Activated CD4-positive, alpha-beta T cell treated with anti-CD3 and anti-CD28 coated beads, Interleukin-2, Interleukin-4, amounts not matched to agents 100 ng/mL and 50 ng/mL, durations not matched to agents 16 hours and 8 hours (primary cell): ENCODE measurements at places on chromosomes 2 and 18.

- no peak for DNase-seq
These were observed 58.7 kb downstream of the SLC40A1 start for GRCh38 chr2:189521699-189522434.

DNA sequence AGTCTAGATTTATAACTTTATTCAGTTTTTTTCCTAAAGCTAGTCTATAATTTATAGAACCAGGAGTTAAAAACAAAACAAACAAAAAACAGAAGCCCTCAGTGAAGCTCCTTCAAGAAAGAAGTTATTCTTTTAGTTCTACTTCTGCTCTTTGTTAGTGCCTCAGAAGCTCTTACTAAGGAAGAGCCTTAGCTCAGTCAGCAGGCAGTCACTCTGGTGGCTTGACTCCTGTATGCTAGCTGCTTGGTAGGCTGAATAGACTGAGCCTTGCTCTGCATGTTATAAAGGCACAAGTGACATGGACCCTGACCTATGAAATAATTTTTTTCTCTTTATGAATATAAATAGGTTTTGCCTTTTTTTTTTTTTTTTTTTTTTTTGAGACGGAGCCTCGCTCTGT is 24.8 kb downstream of the NCOA1 start:
- DNase-seq, result no peak

- DNase-seq, result no peak
These were observed 35.8 kb downstream of the HPCAL1 start for GRCh38 chr2:10338270-10339188.

DNA sequence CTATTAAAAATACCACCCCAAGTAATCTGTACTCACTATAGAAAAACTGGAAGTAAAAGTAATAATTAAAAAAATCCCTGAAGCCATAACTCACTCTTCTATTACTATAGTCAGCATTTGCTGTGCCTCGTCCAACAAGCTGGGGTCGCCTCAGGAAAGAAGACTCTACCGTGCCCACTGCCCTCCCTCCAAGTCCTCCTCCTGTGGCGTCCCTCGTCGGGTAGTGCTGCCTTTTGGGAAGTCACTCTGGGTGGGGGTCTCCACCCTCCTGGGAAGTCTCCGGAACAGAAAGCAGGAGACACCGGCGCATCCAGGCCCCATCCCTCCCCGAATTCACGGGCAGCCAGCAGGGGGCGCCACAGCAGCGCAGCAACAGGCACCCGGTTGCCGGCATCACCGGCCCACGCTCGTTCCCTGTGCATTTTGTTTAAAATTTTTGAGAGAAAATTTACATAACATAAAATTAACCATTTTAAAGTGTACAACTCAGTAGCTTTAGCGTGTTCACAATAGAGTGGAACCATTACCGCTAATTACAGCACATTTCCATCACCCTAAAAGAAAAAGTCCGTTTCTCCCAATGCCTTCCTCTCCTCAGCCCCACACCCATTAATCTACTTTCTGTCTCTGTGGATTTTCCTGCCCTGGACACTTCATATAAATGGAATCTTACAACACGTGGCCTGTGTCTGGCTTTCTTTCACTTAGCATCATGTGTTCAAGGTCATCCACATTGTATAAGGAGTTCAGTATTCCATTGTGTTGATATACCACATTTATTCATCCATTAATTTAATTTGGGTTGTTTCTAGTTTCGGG is 62.2 kb downstream of the ADNP2 start:
- DNase-seq, result peak; percentile 49

DNA sequence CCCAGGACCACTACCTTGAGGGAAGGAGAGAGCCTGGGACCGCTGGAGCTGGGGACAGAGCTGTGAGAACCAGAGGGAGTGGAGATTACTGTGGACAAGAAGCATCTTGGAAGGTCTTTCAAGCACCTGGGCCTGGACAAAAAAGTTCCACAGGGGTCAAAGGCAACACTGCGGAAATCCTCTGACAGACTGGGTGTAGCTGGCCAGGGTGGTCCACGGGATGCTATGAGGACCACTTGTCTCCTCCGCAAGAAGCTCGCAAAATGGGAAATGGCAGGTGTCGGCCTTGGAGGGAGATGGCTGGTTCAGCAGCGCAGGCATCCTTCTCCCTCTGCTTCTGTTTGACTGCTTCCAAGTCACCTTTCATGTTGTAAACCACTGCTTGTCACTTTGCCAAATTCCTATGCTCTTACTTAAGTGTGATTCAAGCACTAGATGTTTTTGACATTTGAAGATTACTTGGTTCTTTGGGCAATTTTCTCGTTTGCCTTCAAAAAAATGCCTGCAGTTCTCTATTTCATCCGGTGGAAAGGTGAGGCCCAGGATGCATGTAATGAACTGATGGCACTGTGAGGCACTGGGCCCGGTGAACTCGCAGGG is 27.7 kb downstream of the KLHL29 start:
- no peak for DNase-seq

DNA sequence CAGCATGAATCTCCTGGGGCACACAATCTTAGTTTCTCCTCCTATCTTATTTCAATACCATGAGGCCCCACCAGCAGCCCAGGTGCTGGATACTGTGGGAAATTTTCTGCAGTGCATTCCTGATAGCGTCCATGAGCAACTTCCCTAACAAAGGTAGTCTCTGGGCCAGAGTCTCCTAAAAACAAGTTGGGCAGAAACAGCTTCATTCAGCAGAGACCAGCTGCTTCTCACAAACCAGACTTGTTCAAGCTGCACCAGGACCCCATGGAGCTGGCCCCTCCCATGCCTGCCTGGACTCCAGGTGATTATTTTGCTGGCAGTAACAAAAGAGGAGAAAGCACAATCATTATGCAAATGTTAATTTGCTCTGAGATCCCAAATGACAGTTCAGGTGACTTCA is 31.4 kb downstream of the MYO5B start:
- DNase-seq, result no peak

DNA sequence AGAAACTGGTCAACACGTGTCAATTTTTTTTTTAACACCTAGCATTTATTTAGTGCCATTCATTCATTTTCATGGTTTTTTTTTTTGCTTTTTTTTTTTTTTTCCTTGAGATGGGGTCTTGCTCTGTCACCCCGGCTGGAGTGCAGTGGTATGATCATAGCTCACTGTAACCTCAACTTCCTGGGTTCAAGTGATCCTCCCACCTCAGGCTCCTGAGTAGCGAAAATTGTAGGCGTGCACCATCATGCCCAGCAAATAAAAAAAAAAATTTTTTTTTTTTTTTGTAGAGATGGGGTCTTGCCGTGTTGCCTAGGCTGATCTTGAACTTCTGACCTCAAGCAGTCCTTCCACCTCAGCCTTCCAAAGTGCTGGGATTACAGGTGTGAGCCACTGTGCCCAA is 21.1 kb downstream of the USP14 start:
- DNase-seq, result peak; percentile 8

GRCh38 chr2:20469595-20469994 is 22.7 kb downstream of the RHOB start:
- DNase-seq, result no peak

DNA sequence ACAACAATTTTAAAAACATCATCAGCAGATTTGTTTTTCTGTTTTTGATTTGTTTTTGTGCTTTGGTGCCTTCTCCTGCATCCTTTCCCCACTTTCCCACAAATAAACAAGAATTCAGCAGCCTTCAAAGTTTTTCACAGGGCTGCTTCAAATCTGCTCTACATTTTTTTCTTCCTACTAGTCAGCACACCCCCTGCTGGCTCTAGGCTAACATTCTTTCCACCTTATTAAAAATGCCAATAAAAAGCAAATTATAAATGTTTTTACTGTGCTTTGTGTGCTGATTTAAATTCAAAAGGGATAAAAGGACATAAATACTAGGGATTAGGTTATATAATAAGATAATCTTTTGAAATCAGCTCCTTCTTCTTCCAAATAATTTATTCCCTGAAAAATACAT is 6.2 kb upstream of the CNTNAP5 start:
- no peak for DNase-seq

DNA sequence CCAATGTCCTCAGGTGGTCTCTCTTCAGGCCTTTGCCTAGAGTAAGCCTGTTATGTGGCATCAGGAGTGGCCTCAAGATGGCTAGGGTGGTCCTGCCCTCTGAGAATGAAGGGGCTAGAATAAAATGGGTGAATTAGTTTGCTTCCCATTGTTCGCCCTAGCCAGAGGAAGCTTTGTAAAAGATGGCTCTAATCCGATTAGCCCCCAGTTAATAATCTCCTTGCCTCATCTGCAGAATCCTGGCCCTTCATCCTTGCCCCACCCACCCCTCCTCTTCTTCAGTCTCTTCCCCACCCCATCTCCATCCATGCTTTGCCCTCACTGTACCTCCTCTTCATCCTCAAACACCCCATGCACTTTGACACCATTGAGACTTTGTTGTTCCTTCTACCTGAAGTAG is 57.4 kb upstream of the LGALSL start:
- DNase-seq, result no peak

- DNase-seq, result no peak
These were observed 65.8 kb downstream of the ZAP70 start for GRCh38 chr2:97779141-97779540.
